Muscle of back (tissue), 13 donors: ENCODE measurements at places on chromosomes 2 and 18. TPM values are rescaled to one million over a fixed set of nuclear protein-coding genes. Genes with fewer than 3 reads are reported as not detected.

DNA sequence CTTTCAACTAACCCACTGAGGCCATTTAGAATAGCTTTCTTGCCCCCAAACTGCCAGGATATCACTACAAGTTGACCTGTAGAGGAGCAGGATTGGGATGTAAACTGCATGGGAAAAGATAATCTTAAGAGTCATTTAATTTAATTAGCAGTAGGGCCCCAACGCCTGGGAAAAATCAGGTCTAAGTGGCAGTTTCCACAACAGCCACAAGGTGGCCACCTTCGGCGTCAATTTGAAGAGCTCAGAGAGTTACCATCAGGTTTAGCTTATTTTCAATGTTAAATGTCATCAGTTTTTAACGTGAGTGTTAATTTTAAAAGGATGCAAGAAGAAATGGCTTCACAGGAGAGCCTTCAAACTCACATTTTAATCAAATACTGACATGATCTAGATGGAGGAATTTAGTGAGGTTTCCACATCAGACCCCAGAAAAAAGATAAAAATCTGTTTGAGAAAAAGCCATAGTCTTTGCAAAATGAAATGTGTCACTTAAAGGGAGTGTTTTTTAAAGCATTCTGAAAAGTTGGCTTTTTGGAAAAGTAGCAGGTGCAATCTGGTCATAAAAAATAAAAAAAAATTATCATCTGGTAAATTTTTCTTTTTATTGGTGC, 77.3 kb upstream of the UPP2 start:
- DNase-seq: peak; percentile 60

Gene KYNU
- polyA plus RNA-seq: 0.60 TPM

Gene COA5
- 40.5 TPM for polyA plus RNA-seq

GRCh38 chr18:77118256-77119090, 14.1 kb downstream of the MBP start:
- DNase-seq: no peak

Gene MC5R
- polyA plus RNA-seq: 1.5 TPM

GRCh38 chr2:235563056-235563910, 69.4 kb downstream of the AGAP1 start:
- DNase-seq: no peak

Gene ING5
- 31.1 TPM for polyA plus RNA-seq

Gene MAP3K19
- 0.08 TPM for polyA plus RNA-seq

GRCh38 chr18:47929681-47930198, 719 bp downstream of the SMAD2 start:
- no peak for DNase-seq

- DNase-seq: no peak
Measured at GRCh38 chr18:74331404-74331803, 15.8 kb downstream of the C18orf63 start.

- no peak for DNase-seq
Measured at GRCh38 chr2:166230724-166231070, 102.9 kb upstream of the SCN1A start.

Gene QPCT
- polyA plus RNA-seq: 21.5 TPM

Gene ABCB11
- polyA plus RNA-seq: 0.21 TPM

GRCh38 chr2:138329162-138329561, 172.4 kb upstream of the SPOPL start:
- DNase-seq: no peak

DNA sequence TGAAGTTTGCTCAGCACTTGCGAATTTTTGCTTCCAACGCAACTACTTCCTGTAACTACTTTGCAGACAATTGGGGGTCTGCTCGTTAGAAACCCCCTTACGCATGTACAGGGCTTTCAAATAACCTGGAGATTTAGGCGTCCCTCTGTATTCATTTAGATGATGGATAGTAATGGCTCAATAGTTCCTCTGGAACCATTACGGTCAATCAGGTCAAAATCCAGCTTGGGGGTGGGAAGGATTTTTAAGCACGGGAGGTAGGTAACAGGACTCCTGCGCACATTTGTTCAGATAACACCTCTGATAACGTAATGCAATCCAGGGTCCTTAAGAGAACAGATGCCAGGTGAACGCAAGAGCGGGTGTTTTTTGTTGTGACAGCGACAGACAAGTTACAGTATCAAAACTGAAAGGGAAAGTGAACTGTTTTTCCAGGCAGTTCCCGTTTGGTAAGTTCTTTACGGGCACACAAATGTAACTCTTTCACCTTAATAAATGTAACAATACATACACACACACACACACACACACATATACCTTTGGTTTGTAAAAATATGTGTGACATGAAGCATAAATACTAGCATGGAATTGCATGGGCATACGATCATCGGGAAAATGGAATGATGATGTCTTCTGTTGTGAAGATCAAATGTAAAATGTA, 3.8 kb upstream of the OSR1 start:
- no peak for DNase-seq

- no peak for DNase-seq
Measured at GRCh38 chr2:55672630-55673029, 21.0 kb downstream of the PNPT1 start.

GRCh38 chr2:181054843-181055242, 74.4 kb downstream of the UBE2E3 start:
- DNase-seq: no peak

- no peak for DNase-seq
Measured at GRCh38 chr2:185384822-185385560, 353.6 kb upstream of the FSIP2 start.
